CD4-positive, alpha-beta T cell treated with Interleukin-17A for 4 hours (primary cell): ENCODE measurements at places on chromosomes 3 and 15.
A peak's percentile ranks its signal among the peaks of the same experiment; 100 is the strongest.

- DNase-seq = no peak
Measured at GRCh38 chr3:47028146-47028545, 48.7 kb downstream of the NBEAL2 start.

DNA sequence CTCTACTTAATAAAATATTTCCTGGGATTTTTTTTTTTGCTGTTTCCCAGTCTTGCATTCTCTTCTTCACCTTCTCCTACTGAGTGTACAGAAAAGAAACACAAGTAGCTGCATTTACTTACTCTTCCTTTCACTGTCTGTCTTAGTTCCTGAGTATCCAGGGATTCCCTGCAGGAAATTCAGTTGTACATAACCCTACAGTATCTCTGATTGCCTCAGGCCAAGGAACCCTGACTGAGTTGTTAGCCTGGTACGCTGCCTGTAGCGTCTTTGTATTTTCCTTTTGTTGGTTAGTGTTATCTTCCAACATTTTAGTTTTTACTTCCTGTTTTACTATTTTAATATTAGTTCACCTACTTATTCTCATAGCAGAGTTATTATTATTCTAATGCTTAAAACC is 142.5 kb upstream of the ROBO1 start:
- no peak for DNase-seq

DNA sequence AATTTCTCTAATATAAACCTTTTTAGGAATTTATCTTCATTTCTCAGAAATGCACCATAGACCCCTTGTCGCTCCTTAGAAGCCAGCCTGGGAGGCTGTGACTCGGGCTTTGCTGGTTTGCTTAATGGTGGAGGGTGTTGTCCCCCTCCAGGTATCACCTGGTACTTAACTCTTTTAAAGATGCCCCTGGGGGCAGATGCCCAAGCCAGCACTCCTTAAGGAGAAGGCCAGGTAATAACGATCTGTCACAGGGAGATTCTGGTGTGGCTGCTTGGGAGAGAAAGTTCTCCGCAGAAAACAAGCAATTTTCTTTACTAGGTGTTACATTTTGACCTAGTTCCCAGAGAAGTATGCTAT is 22.3 kb downstream of the EHD4 start:
- no peak for DNase-seq

- no peak for DNase-seq
Measured at GRCh38 chr3:98525494-98525893, 2.8 kb upstream of the CLDND1 start.

- DNase-seq = no peak
Measured at GRCh38 chr3:52788890-52789745, 5.5 kb upstream of the ITIH3 start.

GRCh38 chr15:47741082-47741481 is 23.8 kb downstream of the SEMA6D start:
- DNase-seq = no peak

- no peak for DNase-seq
Measured at GRCh38 chr3:139937674-139938279, 2.8 kb downstream of the CLSTN2 start.

DNA sequence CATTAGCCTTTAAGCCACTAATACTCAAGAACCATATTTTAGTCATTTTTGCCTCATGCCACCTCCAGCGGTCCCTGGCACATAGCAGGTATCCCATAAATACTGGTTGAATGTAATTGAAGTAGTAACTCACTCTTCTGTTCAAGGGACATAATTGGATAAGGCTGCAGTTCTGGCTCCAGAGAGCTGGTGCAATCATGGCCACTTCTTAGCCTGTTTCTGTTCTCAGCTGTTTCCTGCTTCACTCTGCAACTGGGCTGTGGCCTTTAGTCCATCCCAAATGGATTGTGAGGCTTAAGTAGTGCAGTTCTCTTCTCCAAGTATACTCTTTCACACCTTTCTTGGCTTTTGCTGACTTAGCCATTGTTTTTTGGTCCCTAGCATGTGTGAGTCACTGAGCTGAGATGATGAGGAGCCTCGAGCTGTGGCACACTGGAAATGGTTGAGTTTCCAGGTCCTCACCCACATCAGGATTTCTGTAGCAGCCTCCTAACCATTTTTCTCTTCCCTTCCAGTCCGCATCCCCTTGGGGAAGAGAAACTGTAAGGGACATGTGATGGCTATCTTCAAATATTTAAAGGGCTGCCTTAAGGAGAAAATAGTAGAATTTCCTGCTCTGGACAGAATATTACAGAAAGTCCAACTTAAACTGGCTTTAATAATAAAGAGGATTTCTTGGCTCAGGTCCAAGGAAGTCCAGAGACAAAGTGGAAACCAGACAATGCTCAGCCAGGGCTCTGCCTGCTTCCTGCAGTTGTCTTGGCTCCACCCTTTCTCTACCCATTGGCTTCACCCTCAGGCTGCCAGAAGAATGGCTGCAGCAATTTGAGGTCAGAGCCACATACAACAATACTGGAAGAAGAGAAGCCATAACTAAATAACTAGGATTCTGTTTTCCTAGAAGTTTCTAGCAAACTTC is 305.4 kb upstream of the ROPN1 start:
- DNase-seq = no peak

GRCh38 chr3:158443632-158444031 is 127.4 kb upstream of the MLF1 start:
- no peak for DNase-seq

- DNase-seq = no peak
Measured at GRCh38 chr15:33132233-33132580, 62.3 kb downstream of the FMN1 start.

- DNase-seq = peak; percentile 33
Measured at GRCh38 chr15:37100109-37100965, at the start of gene MEIS2. Gene MEIS2 (minus strand): TSS chr15:37100549. CDS start chr15:37099466, 1,083 bp downstream.

- DNase-seq = no peak
Measured at GRCh38 chr15:42163947-42164550, 7.6 kb upstream of the PLA2G4F start.

DNA sequence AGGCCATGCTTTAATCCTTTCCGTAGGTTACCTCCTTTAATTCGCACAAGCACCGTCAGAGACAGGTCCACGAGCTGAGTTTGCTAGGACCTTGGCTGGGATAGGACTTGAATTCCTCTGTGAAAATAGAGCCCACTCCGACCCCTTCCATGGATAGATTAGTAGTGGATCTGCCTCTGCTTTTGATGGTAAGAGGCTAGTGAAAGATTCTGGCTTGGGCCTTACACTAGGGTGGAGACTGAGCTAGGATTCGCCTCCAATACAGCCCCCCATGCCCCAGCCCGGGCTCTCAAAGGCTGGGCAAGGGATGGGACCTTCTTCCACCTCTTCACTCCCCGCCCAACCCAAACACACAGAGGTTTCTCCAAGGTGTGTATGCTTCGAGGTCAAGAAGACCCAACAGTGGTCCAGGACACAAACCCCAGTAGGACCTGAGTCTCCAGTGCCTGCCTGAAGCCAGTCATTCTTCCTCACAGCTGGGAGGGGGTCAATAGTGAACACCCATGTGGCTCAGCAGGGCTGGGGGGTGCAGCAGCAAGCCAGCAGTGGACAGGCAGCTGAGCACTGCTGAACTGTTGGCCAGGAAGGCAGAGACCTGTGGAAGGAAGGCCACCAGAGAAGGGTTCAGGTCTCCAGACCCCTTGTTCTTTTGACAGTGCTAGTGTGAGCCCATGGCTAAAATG is 75.7 kb downstream of the SPSB4 start:
- no peak for DNase-seq

DNA sequence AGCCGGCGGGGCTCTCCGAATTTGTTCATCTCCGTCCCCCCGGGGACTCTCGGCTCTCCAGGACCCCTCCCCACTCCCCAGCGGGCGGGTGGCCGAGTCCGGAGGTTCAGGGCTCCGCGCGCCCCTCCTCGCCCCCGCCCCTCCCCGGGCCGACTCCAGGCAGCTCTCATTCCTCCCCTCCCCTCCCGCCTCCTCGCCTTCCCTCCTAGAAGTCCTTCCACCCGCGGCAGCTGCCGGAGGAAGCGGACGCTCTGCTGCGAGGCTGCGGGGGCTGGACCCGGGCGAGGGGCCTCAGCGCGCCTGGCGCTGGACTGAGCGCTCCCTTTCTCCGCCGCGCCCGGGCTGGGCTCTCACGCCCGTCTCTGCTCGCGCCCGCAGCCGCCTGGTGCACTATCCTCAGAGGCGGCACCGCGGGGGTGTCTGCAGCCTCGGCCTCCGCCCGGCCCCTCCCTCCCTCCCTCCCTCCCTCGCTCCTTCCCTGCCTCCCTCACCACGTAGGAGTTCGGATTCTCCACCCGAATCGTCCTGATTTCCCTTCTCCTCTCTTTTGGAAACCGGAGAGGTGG is at the start of gene ROBO2:
ROBO2 (plus strand) TSS at position 494 of the 566 bp plus-strand sequence. CDS start 687 bp downstream, outside the sequence.
- no peak for DNase-seq

GRCh38 chr3:4493941-4494894 is 1.1 kb downstream of the ITPR1 start:
- DNase-seq = peak; percentile 21

DNA sequence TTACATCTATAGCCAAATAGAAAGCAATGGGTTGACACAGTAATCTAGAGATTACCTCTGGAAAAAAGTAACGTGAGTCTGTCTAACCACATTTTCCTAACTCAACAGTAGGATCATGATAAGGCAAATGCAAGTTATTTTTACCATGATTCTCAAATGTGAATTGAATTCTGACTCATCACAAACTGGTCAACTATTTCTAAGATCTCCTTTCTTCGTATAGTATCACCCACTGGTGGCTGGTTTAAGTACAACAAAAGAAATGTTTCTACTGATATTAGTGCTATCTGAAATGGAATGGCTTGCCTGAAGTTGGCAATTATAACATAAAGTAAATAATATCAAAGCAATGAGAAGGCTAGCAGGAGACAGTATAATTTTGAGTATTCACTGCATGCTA is 102.2 kb downstream of the ABI3BP start:
- DNase-seq = no peak

DNA sequence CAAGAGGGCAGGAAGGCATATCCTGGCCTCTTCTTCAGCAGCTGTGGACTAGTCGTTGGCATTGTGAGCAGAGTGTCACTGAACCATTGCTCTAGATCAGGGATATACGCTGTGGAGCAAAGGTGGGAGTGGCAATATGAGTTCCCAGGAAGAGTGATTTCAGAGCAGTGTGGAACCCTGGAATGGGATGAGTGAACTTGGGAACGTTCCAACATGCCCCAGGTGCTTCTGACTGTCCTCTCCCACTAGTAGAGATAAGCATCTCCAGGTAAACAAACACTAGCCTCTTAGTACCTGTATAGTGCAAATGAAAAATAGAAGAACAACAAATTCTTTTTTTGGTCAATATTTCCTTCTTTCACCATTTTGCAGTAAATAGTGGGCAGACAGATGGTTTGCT is 123.6 kb upstream of the VEPH1 start:
- DNase-seq = no peak

DNA sequence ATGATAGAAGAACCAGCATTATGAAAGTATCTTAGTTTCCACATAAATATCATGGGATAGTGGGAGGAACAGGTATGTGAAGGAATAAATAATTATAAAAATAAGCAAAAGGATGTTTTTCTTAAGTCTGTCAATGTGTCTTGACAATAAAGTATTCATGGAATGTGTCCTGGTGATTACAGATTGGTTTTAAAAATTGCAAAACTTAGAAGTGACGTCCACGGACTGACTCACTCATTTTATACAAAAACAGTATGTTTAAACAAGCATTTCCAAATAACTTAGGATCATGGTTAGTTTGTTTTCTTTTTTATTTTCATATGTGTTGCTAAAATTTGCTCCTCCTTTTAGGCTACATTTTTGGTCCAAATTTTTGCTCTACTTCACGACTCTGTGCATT is 687.0 kb upstream of the NECTIN3 start:
- no peak for DNase-seq

- DNase-seq = no peak
Measured at GRCh38 chr3:106814231-106814630, 563.0 kb upstream of the CCDC54 start.

- DNase-seq = peak; percentile 67
Measured at GRCh38 chr3:49013738-49014660, 4.4 kb downstream of the DALRD3 start.

DNA sequence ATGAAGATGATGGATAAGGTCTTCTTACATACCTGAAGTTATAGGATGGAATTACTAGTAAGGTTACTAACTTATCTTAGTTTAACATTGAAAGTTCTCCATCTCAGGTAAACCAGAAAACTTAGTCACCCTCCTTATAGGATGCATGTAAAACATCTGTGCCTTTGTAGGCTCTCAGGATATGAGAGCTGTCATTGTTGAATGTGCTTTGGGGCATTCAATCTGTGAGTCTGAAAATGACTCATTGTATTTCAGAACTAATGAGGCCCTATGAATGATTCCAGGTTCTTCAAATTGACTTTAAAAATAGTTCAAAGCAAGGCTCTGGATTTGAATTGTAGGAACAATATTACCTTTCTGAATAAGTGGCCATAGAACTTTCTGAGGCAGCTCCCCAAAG is 237.7 kb upstream of the AZI2 start:
- no peak for DNase-seq

GRCh38 chr15:78162038-78162437 is 12.9 kb downstream of the IDH3A start:
- peak; percentile 15 for DNase-seq

- no peak for DNase-seq
Measured at GRCh38 chr3:189896533-189896932, 224.2 kb downstream of the P3H2 start.

GRCh38 chr3:46286947-46287565 is 44.8 kb downstream of the CCR3 start:
- DNase-seq = no peak

DNA sequence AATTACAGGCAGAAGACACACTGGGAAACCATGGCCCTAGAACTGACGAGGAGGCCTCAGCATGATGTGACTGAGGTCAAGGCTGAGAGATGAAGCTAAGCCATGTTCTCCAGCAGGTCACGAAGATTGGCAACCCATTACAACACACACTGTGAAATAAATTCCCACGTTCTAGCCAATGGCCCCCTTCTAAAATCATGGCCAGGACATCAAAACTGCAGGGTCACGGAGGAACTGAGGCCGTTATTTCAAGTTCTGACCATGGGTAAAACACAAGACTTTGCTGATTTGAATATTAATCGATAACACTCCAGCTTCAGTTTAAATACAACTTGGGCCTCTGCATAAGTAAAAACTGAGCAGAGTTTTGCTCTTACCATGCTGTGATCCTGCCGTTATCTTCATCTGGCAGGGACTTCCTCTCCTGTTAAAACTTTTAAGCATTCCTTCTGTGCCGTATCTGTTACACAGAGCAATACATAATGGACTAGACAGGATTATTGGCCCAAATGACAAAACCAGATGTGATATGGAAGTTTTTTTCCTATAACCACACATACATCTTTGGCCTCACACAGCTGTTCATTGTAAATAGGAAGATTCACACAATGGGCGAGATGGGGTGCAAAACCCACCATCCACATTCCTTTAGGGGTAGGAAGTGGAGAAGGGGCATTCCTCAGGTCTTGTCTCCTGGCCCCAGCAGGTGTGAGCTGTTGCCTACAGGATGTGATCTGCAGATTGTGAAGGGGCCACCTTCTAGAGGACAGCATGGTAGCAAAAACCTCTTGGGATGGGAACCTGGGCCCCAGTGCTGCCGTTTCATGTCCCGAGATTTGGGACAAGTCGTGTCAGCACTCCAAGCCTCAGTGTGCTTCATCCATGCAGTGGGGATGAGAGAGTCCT is 207.4 kb downstream of the OPA1 start:
- DNase-seq = no peak
